ENCODE measurements at places on chromosomes 16 and 17.
A peak's percentile ranks its signal among the peaks of the same experiment; 100 is the strongest.

DNA sequence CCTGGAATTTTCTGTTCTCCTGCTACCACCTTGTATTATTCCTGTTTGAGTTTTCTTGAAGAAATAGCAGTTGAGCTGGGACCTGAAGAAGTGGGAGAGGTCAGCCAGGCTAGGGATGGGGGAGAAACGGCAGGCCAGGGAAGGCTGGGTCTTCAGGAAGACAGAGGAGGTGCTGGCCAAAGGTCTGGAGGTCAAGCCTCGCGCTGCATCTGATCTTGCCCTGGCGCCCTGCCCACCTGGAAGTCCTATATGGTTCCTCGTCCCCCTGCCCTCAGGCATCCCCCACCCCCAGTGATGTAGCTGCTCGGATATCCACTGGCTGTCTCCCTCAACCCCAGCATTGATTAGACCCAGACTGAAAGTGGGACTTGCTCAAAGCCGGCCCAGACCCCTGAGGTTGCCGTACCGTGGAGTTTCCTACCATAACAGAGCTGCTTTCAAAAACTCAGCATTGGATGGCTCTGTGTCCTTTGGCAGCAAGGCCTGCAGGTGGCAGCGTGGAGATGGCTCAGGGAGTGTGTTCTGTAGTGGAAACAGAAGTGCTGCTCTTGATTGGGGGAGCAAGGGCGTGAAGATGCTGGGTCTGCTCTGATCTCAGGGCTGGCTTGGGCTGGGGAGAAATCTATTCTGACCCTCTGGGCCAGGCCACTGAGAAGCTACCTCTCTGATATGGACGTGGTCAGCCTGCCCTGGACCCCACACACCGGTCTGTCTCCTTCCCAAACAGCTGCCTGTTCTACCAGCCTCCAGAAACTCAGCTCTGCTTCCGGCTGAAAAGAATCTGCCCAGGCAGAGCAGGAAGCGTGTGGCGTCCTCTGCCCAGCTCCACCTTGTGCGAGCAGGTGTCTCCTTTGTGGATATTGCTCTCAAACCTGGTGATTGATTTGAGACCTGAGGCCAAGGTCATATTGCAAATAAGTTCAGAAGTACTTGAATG, 107.0 kb upstream of the CACNG5 start:
- peak; percentile 25 for DNase-seq

DNA sequence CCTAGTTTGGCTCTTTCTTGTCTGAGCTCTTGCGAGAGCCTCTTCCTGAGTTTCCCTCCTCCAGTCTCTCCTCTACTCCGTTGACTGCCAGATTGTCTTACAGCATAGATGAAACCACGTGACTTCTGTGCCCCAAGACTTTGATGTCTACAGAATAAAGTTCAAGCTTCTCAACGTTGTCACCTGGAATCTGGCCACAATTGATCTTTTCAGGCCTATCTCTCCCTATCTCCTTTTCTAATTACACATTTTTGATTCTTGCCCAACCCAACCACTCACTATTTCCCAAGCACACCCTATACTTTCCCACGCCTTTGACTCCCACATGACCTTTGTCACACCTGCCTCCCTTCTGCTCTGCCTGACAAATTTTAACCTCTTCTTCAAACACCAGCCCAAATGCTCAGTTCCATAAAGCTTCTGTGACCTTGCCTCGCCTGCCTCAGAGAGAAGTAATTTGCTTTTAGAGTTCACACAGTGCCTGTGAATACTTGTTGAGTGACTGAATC, 52.4 kb upstream of the PMFBP1 start:
- no peak for DNase-seq

- DNase-seq: no peak
Measured at GRCh38 chr16:273547-274421, 2.0 kb downstream of the RGS11 start.

- DNase-seq: no peak
Measured at GRCh38 chr17:50423553-50424159, 2.4 kb upstream of the ACSF2 start.

DNA sequence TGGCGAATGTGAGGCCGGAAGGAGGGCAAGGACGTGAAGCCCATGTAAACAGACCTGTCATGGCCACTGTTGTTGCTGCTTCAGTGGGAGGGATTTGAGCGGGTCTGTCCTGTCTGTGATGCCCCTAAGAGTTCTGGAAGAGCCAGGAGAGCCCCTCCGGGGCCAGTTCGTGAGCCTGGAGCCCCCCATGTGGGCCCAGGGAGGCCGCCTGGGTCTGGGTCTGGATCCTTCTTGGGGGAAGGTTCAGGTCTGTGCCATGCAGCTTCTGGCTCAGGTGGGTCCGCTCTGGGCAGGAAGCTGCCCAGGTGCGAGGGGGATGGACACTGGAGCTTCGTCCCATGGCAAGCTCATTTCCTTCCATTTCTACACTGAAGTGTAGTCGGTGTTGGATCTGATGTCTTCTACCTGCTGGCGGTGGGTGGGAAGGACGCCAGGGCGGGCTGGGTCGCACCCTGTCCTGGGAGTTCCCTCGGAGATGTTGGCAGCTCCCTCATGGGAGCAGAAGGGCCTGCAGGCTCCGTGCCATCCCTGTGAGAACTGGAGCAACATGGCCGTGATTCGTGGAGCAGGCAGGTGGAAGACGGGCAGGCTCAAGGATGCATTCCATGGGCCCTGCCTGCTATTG, 11.2 kb upstream of the WFIKKN1 start:
- DNase-seq: no peak

GRCh38 chr16:55100100-55100499, 169.4 kb downstream of the IRX5 start:
- DNase-seq: no peak

- no peak for DNase-seq
Measured at GRCh38 chr17:1030684-1031532, 34.0 kb downstream of the TIMM22 start.

GRCh38 chr17:31515267-31515666, 123.8 kb downstream of the RAB11FIP4 start:
- no peak for DNase-seq

GRCh38 chr16:24077966-24078365, 178.2 kb upstream of the CACNG3 start:
- DNase-seq: no peak

GRCh38 chr17:80761110-80761871, 216.7 kb downstream of the RPTOR start:
- peak; percentile 82 for DNase-seq

GRCh38 chr17:40607641-40608040, 40.0 kb downstream of the SMARCE1 start:
- peak; percentile 71 for DNase-seq

- DNase-seq: no peak
Measured at GRCh38 chr17:60439501-60439900, 17.2 kb downstream of the CHCT1 start.

DNA sequence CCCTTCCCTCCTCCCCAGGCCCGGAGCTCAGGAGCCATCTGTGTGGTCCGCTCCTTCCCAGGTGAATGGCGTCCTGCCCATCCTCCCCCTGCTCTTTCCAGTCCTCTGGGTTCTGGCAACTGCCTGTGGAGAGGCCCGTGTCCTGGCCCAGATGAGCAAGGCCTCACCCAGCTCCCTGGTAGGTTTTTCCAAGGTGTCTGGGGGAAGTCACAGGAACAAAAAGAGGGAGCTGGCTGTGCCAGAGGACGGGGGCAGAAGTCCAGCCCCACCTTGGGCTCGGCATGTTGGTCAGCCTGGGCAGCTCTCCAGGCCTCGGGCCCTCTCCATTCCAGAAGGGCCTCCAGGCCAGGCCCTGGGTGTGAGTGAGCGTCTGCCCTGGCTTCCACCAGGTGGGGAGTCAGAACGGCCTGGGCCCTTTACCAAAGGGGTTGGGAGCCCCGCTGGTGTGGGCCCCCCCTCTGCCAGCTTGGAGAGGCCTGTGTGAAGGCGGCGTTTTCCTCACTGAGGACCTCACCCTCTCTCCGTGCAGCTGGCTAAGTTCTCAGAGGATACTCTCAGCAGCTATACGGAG, 25.1 kb downstream of the CASKIN2 start:
- DNase-seq: no peak

DNA sequence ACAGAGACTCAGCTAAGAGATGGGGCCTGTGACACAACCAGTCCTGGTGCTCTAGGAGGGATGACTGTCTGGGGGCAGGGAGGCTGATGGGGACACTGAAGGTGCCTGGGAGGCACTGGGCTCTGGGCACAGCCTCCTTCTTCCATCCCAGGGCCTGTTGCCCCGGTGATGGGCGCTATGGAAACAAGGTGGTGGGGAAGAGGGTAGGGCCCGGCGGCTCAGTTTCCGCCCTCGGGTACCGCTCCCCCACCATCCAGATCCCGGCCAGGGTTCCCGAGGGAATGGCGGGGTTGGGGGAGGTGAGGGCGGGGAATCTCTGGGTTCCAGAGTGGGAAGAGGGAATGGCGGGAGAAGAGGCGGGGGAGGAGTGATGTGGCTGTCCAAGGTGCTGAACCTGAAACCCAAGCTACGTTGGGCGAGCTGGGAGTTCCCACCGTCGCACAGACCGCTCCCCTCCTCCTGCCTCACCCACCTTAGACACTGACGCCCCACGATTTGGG, 981 bp downstream of the KCNH4 start:
- DNase-seq: no peak

DNA sequence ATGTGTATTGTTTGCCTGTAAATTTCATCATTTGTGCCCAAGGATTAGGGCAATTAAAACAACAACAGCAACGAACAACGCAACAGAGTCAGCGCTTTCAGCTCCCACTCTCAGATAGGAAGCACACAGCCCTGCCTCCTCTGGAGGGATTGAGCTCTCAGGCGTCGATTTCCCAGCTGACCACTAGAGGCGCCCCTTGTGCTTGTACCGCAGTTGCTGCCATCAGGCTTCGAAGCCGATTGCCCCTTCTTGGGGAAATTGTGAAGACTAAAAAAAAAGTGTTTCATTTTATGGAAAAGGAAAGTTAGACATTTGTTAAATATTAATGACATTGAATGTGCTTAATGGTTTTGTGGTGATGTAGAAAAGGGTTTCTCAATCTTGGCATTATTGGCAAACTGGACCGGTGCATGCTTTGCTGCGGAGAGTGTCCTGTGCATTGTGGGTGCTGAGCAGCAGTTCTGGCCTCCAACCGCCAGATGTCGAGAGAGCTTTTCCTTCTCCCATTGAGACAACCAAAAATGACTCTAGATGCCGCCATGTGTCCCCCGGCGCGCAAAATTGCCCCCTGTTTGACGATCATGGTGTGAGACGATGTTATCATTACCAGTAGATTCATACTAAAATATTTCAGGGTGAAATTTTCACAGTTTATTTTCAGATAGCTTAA, 650.4 kb upstream of the RBFOX1 start:
- DNase-seq: no peak

DNA sequence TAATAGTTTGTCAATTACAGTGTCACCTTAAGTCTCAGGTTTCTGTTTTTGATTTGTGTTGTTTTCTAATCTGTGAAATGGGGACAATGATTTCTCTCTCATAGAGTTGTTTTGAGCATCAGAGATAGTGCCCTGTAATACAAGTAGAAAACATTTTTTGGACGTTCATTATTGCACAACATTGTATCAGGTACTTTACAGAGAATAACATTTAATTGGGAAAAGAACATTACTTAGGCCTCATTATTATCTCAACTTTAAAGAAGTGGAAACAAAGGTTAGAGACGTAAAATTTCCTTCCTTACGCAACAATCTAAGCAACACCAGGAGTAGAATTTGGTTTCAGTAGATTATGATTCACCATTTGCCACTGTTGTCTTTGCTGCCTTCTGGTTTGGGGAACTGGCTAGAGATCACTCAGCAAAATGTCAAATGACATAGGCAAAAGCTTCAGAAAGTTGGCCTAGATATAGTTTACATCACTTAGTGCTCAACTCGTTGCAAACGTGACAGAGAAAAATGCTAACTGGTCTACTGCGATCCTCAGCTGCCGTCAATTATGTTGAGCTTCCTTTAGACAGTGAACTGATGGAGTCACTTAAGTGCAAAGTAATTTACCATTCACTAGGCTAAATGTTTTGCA, 1026.8 kb downstream of the CDH11 start:
- no peak for DNase-seq

GRCh38 chr17:40450175-40450574, 6.9 kb downstream of the IGFBP4 start:
- peak; percentile 42 for DNase-seq

GRCh38 chr17:17254036-17254435, 17.1 kb upstream of the FLCN start:
- no peak for DNase-seq

DNA sequence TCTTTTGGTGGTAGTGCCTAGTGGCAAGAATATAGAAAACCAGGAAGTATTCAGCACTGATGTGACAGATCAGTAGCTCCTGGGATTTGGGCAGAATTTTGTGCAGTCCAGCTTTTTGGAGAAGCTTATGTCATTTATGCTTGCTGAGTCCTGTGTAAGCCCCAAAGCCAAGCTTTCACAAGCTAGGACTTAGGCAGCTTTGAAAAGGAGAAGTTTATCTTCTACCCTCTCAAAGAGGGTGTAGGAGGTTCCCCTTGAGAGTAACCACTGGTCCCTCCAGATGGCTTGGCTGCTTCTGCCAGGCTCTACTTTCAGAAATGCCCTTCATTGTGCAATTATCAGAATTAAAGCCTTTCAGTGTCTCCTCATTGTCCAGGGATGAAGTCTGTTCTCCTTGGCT, 78.8 kb downstream of the CES1 start:
- no peak for DNase-seq

DNA sequence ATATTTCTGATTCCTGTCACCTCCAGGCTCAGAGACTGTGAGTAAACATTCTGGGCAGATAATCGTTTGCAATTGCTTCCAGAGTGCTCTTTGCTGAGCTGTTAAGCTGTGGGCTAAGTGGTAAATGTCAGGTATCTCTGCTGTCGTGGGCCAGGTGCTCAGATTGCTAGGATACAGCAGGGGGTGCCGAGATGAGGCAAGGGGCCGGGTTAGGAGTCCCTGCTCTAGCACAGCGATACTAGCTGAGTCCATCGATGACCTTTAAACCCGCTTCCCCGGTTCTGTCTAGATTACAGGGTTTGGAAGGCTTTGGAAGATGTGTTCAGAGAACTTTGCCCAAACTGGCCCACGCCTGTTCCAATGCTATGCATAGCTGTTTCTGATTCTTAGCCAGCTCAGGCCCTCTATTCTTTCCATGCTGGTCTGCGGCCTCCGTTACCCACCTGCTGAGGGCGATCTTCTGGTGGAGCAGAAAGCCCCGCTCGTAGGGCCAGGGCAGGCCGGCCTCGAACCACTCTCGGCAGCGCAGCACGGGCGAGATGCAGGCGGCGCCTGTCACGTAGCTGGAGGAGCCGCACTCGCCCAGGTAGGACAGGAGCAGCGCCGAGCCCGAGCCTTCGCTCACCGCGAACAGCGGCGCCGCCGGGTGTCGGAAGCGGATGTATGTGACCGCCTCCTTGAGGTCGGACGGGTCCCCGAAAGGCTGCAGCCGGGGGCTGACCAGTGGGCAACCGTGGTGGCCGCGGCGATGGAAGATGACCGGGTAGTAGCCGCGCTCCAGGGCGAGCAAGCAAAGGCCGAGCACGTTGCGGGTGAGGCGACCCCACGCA, 979 bp downstream of the ABHD15 start:
- peak; percentile 56 for DNase-seq

- peak; percentile 3 for DNase-seq
Measured at GRCh38 chr17:37358098-37358829, 17.5 kb upstream of the C17orf78 start.

GRCh38 chr16:4198816-4199215, 43.1 kb downstream of the SRL start:
- no peak for DNase-seq

DNA sequence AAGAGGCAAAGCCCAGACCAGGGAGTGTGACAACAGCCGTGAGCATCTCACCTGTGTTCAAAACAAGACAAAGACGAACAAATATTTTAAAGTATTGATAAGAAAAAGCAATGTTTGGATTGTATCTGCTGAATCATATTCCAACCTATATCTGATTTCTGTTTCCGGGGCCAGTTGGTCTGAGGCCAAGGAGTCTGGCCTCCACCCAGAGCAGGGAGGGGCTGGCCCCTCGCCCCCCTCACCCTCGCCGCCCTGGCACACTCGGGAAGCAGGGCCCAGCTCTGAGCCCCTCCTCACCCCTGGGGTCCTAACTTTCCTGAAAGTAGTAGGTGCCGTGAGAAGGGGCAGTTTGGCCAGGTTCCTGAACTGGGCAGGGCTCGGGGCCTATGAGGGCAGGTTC, 48.0 kb downstream of the ACTG1 start:
- no peak for DNase-seq

All from CD4-positive, alpha-beta T cell treated with Interleukin-15 for 4 hours (primary cell).